ENCODE measurements at places on chromosomes 2 and 18. TPM values are rescaled to one million over a fixed set of nuclear protein-coding genes. Genes with fewer than 3 reads are reported as not detected.
A peak's percentile ranks its signal among the peaks of the same experiment; 100 is the strongest.

DNA sequence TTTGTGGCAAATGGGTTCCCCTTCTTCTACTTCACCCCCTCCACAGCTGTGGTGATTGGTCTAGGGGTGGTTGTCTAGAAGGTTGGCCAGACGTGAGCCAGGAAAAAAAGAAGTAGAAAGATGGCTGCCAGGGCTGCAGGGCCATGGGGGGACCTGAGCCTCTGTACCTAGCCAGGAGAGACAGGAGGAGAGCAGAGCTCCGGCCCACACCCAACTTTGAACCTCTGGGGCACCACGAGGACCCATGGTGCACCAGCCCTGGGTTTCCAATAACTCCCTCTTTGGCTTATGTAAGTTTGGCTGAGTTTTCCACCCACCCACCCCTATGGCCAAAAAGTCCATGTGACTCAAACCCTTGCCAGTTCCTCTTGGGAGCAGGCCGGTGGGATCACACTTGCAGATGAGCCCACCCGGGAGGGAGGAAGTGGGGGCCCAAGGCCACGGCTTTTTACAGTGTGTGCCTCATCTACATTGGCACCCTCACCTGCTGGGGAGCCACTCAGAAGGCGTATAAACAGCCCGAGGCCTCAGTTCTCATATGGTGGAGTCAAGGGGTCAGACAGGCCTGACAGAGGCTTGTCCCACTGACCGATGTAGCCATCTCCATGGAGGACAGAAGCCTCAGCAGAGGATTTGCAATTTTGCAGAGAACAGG lies 293.1 kb upstream of the HDAC4 start:
- no peak for DNase-seq

DNA sequence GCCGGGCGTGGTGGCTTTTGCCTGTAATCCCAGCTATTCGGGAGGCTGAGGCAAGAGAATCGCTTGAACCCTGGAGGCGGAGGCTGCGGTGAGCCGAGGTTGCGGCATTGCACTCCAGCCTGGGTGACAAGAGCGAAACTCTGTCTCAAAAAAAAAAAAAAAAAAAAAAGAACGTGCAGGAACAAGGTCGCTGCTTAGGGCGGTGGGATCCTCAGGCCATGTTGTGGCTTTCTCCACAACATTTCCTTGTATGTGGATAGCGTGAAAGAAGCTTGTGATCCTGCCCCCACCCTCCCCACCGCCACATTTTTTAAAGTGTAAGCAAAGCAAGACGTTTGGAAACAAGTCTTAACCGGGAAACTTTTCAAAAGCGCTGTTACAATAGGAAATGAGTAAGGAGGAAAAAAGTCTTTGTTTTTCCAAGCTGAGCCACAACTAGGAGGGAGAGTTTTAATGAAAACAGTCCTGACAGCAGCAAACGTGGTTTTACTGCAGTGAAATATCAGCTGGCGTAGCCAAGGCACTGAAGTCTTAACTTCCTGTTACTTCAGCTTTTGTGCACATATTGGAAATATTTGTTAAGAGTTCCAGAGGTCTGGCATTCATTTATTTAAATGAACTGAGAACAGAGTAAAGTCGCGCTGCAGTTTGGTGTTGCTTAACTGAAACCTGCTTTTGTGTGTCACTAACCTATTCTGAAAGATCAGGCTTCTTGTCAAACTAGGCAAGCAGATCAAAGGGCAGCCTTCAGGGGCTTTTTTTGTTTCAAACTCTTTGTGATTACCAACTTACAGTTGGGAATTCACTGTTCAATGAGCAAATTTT lies 3.8 kb downstream of the TGIF1 start:
- DNase-seq: peak; percentile 88

Gene SLC38A11
- not detected for total RNA-seq

DNA sequence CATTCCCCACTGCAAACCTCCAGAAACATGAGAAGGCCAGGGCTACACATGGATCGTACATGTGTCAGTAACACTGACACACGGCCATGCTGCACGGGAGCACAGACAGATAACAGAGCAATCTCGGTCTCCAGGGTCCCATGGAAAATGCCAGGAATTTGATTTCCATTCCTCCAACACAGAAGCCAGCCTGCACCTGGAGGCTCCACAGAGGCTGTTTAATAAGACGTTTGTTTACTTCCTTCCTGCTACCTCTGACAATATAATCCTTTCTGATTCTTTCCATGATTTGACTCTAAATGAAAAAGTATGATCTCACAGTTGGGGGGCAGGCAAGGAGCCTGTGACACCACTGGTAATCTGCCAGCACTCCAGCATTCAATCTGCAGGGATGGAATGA lies 210.9 kb upstream of the DDX18 start:
- no peak for DNase-seq

DNA sequence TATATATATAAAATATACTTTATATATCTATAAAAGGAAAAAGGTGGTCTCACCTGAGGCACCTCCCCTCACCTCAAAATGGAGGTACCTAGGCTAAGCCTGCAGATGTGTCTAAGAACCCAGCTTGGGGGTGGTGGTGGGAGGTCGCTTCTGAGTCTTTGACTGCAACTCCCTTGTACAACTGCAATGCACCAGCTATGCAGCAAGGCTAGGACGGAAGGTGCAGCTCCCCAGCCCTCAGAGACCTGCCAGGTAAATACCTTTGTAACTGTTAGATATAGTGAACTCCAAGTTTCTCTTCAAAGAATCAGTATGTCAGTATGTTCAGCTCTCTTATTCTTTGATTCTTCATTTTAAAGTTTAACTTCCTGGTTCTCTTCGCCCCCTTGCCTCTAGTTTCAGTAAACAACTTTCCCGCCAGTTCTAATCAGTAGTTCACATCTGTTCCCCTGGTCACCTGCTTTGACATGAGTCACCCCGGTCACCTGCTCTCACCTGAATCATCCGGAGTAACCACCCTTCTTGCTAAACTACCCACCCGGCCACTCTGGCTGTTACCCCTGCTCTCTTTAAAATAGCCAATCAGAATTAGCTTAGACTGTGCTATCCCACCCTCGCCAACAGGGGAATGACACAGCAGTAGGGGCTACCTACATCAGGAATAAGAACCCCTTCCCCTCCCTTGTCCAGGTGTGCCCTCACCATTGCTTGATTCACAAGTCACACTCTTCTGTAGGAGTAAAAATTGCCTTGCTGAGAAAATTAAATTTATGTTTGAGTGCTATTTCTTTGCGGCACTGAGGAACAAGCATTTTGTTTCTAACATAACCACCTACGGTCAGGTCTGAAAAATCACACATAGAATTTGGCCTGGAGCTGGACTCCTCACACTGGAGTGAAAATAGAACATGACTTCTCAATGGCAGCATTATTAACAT lies 24.7 kb upstream of the IMPA2 start:
- no peak for DNase-seq

DNA sequence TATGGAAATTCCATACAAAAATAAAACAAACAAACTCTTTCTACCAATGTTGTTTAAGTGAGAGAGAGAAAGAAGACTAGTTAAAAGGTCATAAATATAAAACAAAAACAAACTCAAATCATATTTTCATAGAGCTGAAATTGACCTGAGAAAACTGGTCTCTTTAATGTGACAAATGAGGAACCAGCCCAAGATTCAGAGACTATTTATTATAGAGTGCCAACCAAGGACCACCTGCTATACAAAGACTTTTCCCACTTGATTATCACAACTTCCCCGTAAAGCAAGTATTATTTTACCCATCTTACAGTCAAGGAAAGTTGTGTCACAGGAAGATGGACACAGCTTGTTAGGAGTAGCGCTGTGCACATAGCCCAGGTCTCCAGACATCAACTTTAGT lies 13.3 kb downstream of the ANKRD44 start:
- DNase-seq: no peak

Gene CMPK2
- not detected for total RNA-seq

Gene MYO5B
- total RNA-seq: 6.3 TPM

Gene IL36RN
- total RNA-seq: not detected

DNA sequence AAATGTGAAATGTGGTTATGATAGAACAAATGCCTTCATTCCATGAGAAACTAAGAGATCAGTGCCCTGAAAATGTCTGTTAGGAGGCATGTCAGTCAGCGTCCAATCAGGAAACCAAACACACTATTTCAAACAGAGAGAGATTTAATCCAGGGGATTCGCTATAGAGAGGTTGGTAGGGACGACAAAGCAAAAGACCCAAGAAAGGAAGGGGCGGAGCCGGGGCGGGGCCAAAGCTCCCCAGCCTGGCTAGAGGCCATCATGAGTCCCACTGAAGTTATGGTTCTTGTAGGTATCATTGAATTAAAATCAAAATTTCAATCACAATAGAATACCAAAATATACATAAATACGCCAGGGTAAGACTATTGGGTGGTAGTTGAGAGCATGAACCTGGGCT lies 32.9 kb upstream of the RNF149 start:
- no peak for DNase-seq

DNA sequence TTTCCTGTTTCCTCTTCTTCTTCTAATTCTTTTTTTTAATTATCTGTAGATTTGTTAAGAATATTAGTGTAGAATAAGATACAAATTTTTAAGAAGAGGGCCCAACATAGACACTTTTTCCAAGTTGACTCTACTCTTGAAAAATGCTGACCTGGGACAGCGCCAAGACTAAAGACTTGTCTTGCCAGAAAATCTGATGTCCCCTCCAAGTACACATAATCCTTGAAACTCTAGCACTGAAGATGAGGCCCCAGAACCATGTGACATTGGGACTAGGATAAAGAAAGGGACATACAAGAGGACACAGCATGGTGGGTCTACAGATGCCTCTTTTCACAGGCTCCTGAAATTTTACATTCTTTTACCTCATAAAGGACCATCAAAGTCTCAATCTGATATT lies 271.6 kb upstream of the SESTD1 start:
- peak; percentile 41 for DNase-seq

DNA sequence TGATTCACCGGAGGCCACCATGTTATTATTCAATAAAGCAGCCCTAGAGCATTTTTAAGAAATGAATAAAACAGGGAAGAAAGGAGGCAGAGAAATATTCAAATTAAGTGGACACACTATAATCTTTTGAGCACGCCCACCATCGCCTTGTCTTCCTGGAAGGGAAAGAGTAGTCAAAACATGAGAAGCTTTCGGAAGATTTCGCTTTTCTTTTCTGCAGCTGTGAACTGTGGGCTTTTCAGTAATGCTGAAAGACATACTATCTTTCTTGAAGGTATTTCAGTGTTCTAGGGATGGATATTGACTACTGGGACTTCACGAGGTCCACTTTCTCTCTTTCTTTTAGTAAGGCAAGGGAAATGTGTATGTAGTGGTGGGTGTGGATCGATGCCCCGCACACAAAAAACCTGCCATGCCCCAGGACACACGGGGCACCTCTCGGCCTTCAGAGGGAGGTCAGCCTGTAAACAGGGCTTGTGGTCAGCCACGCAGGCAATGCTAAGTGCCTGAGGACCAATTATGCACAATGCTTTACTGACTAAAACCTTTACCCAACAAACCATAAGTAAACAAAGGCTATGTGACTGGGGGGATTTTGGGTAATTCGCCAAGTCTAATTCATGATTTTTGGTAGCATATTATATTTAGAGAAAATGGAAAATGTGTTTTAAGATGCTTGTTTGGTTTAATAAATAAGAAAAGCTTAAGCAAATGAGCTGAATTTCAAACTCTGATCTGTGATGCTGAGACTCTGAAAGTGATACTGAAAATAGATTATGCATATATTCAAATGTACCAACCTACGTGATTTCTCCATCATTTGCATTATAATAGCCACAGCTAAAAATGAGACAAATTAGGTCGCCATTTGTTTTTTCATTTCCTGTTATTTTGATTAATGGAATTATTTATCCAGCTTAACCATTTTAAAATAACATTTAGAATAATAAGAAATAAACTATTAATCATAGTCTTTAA lies 130.5 kb downstream of the ZNF516 start:
- no peak for DNase-seq

Gene MTX2
- total RNA-seq: 37.8 TPM

DNA sequence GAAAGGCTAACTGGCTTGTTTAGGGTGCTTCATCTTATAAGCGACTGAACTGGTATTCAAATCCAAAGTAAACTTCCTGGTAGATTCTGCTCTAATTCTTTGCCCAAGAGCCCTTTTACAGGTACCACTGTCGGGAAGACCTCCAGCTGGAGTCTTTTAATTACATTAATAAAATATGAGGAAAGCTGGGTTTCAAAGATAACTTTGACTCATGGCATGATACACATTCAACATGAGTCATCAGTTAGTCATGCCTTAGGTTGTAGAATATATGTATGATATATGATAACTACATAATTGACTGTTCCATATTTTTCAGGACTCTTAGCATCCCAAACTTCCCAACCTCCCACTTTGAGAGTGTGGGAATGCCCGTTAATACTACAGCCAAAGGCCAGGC lies 32.3 kb downstream of the ZCCHC2 start:
- DNase-seq: peak; percentile 33

Gene MAP3K20
- total RNA-seq: 31.7 TPM

Gene RAX
- not detected for total RNA-seq
